ENCODE measurements at places on chromosomes 16 and 17. TPM values are rescaled to one million over a fixed set of nuclear protein-coding genes. Genes with fewer than 3 reads are reported as not detected.

GRCh38 chr17:80984749-80985148 is 6.9 kb upstream of the CHMP6 start:
- no peak for DNase-seq

- no peak for DNase-seq
Observed at GRCh38 chr16:11627822-11628457, 40.3 kb upstream of the SNN start.

DNA sequence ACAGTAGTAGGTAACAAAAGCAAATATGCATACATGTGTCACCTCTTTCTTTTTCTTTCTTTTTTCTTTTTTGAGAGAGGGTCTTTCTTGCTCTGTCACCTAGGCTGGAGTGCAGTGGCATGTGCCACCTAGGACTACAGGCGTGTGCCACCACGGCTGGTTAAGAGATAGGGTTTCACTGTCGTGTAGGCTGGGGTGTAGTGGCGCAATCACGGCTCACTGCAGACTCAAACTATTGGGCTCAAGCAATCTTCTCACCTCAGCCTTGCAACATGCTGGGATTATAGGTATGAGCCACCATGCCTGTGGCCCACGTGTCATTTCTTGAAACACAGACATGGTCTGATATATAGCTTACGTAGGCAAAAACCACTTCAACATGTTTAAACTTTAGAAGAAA is 397.7 kb upstream of the PMFBP1 start:
- no peak for DNase-seq

DNA sequence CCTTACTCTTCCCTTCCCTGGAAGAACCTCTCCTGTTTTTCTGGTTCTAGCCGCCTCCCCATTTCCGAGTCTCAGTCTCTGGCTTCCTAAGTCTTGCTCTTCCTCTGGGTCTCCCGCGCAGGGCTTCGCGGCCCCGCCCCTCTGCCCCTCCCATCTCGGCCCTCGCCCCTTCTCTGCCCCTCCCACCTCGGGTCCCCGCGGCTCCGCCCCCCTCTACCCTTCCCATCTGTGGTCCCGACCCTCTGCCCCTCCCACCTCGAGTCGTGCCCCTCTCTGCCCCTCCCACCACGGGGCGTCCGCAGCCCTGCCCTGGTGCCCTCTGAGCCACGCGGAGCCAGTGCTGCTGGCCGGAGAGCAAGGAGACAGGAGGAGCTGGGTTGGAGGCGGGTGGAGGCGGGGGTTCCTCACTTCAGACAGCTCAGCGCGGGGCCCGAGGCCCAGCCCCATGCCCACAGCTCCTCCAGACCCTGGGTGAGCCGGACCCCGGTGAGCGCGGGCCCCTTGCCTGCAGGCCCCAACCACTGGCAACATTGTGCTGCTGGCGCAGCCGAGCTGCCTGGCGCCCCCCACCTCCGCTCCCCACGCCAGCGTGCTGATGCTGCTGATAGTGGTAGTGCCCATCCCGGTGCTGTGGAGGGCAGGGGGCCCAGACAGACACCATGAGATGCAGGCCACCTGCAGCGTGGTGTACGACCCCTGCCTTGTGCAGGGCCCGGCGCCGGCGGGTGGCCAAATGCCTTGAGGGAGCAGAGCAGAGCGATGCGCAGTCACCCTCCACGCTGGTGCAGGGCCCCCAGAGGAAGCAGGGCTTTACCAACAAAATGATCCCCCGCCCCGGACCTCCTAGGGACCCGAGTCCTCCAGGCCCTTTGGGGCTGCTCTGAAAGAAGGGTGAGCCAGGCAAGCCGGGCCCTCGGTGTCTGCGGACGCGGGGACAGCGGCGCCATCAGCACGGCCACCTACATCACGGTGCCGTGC is 2115.3 kb downstream of the TP53TG3F start:
- DNase-seq = no peak

DNA sequence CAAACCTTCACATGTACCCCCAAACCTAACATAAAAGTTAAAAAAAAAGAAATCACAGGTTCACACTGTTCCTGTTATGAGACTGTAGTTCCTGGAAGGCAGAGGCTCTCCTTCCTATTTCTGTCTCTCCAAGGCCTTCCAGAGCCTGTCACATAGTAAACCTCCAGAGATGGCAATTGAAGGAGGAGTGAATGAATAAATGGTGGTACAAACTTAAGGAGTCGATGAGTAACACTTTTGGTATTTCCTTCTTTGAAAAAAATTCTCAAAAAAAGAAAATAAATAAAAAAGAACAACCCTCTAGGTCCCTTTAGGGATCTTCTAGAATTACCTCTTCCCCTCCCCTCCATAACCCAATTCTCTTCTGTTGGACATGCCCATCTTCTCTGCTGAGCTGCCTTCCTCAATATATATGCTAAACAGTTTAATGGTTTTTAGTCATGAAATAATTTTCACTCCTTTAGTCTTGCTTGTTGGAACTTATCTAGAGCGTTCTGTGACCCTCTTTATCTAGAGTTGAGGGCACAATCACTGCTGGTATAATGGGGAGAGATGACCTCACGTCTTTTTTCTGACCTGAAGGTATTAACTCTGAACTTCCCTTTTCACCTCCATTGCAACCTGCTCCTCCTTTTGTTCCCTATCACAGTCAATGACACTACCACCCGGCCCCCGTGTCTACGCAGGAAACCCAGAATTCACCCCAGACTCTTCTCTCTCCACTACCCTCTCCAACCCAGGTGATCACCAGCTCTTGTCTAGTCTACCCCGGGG is 1.7 kb upstream of the TAF15 start:
- DNase-seq = no peak

GRCh38 chr16:89795676-89796075 is 20.8 kb downstream of the FANCA start:
- no peak for DNase-seq

DNA sequence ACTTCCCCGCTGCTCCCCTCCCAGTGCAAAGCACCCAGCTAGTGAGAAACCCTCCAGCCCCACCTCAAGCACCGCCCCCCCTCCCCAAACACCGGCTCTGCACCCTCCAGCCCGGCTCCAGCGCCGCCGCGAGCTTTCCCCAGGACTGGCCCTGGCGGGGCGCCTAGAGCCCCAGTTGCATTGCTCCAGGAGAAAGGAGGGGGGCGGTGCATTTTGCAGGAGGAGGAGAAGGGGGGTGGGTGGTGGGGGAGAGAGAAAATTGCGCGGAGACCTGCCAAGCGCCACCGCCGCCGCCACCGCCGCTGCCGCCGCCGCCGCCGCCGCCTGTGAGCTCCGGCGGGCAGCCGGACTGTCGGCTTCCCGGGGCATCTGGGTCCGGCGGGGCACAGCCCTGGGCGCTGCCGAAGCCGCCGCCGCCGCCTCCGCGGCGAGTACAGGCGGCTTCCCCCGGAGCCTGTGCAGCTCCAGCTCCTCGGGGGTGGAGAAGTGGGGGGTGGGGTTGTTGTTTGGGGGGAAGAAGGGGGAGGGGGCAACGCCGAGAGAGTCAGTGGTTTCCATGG is 333 bp upstream of the NOG start:
- DNase-seq = no peak

- DNase-seq = no peak
Observed at GRCh38 chr17:21390294-21390693, 14.1 kb downstream of the KCNJ12 start.

GRCh38 chr16:57645691-57646387 is 17.4 kb downstream of the ADGRG1 start:
- no peak for DNase-seq

DNA sequence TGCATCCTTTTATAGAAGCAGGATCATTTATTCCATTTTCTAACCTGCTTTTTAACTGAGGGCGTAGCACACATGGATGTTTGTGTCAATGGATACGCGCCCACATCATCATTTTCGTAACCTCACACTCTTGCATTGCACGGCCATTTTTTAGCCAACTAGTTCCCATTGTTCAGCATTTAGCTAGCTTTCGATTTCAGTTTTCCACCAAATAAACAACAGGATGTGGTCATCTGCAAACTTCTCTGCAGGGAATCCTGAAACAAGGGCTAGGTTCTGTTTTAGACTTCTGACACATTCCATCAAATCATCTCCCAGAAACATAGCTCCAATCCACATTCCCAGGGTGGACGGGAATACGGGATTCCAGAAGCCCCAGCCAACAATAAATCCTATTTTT is 6.4 kb downstream of the CYB561 start:
- no peak for DNase-seq

DNA sequence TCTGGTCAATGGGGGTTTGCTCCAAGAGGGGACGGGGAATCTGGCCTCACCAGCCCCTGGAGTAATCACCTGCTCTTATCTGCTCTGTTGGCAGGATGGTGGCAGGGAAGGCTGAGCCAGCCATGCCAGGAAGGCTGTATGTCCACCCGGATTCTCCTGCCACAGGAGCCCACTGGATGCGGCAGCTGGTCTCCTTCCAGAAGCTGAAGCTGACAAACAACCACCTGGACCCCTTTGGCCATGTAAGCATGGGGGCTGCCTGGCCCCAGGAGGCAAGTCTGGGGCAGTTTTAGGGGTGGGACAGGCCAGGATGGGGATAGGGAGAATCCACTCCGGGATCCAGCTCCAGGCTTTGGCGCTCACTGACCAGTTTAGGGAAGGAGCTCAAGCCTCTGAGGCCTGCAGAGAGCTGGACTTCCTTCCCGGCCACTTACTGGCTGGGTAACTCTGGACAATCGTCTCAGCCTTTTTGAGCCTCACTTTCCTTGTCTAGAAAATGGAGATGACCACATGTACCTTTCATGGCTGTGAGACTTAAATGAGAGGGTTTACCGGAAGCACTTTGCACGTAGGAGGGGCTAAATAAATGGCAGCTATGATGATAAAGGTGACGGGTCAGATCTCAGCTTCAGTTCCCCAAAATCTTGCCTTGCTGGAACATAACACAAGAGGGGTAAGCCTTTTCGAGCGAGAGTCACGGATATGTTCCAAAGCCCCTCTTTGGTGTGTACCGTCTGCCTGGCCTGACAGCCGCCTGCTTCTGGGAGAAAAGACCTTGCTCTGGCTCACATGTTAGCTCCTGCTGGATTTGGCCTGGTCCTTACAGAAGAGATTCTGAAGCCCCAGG is 15.4 kb downstream of the TBX4 start:
- peak; percentile 66 for DNase-seq

DNA sequence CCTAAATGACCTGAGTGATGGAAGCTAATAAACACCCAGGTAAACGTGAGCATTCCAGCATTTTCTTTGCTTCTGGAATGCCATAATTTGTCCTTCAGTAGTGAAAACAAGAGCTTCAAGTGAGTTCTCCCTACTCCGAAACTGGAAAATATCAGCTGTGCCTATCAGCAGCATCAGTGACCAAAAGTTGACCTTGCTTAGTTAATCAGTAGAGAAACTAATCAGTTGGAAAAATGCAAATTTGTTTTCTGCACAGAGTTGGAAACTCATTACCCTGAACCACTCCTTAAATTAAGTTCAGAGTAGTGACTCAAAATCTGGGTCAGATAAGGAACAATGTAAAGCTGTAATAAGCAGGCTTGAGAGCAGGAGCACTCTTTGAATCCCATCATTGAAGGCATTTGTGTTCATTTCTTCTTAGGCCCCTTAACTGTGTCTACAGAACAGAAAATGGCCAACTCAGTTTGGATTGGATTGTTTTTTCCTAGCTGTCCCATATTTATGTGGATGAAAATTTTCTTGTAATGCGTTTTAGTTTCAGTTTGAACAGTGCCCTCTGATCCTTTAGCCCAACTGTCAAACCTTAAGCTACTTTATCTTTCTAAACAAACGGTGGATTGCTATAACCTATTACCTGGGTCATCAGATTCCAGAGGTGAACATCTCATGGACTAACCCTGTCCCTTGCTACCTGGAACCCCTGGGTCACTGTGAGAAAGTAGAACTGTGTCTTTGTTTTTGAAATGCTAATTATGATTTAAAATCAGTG is 290.4 kb downstream of the TOX3 start:
- no peak for DNase-seq

GRCh38 chr17:9209347-9209746 is 188.0 kb downstream of the NTN1 start:
- peak; percentile 56 for DNase-seq

- no peak for DNase-seq
Observed at GRCh38 chr16:89313583-89313982, 96.1 kb downstream of the ZNF778 start.

DNA sequence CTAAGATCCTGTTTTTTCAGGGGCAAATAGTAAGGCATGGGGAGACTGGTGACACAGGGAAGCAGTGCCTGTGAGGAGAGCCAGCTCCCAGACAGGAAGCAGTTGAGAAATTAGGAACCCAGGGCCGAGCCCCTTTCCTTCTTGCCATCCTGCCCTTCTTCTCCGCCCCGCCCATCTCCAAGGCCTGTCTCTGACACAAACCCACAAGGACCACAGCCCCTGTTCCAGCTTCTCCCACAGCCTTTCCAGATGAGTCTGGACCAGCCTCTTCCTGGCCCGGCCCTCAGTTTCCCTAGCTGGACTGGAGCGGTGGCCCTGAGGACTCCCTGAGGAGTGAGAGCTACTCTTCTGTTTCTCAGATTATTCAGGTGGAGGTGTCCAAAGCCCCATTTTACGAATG is 9.9 kb downstream of the CCDC102A start:
- DNase-seq = peak; percentile 41

DNA sequence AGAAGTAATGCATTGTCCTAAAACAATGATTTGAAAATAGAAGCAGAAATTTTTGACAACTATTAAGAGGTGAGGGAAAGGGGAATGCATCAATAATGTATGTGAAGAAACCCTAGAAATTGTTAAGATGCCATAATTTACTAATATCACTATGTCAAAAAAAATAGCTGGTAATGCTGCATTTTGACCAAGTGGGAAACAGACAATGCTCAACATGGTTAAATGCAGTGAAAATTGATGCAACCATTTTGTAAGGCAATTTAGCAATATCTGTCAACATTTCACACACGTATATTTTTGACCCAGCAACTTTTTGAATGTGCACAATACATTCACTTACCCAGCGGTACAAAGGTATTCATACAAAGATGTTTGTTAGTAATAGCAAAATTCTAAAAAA is 381.6 kb downstream of the CDH11 start:
- no peak for DNase-seq

The PLA2G10 gene
- not detected for total RNA-seq

The MEFV gene
- total RNA-seq = not detected

The TBC1D3D gene
- not detected for total RNA-seq

The CSH1 gene
- not detected for total RNA-seq

The C17orf100 gene
- 2.0 TPM for total RNA-seq

The LITAFD gene
- not detected for total RNA-seq

The FAM20A gene
- total RNA-seq = not detected

The SNF8 gene
- total RNA-seq = 126 TPM

The TP53TG3D gene
- total RNA-seq = not detected

The HIRIP3 gene
- 14.0 TPM for total RNA-seq

The RNU2-1 gene
- total RNA-seq = 3,390 TPM

All from chondrocyte (in vitro differentiated cells).